ENCODE measurements at places on chromosomes 11 and 22. TPM values are rescaled to one million over a fixed set of nuclear protein-coding genes. Genes with fewer than 3 reads are reported as not detected.

GRCh38 chr11:120511116-120511819 lies at the start of gene GRIK4:
TSS of gene GRIK4 (plus strand) at chr11:120511748. CDS start at chr11:120660319, 148,571 bp downstream.
- no peaks in the 10 kb centered on the region for H3K27me3 ChIP-seq
- H3K36me3 ChIP-seq: no peaks in the 10 kb centered on the region
- peaks cover 6% of the 10 kb centered on the region for H3K4me1 ChIP-seq
- H3K27ac ChIP-seq: no peak within 1 kb of the TSS

DNA sequence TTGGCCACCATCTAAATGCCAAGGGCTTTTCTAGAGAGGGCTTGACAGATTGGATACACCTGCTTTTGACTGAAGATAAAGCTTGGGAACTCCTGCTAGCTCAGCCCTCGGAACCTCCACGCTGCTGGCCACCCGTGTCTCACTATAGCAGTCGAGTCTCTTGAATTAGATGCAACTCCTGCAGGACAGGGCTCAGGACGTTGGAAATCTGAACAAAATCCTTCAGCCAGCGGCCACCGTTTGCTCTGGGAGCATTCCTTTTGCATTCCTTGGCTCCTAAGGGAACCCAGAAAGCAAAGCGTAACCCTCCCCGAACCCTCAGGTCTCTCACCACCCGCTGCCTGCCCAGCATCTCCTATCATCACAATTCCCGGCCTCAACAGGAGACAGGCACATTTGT lies 77.8 kb downstream of the GRIK4 start:
- H3K36me3 ChIP-seq: no peaks in the 10 kb centered on the region
- H3K27ac ChIP-seq: no peak overlapping the region
- H3K27me3 ChIP-seq: no peaks in the 10 kb centered on the region
- no peak for DNase-seq

DNA sequence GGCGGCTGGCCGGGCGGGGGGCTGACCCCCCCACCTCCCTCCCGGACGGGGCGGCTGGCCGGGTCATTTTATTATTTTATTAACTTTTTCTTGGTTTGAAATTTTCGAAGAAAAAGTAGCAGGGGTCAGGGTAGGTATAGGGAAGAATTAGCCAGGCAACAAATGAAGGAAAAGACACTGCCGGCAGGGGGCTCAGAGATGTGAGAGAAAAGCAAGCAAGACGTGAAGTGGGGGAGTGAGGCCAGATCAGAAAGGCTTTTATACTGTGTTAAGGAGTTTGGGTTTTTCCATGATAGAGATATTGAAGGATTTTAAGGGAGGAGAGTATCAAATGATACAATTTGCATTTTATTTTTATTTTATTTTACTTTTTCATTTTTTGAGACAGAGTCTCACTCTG lies 19.0 kb downstream of the RNF214 start:
- H3K36me3 ChIP-seq: peaks cover 21% of the 10 kb centered on the region
- no peak overlapping the region for H3K27ac ChIP-seq
- no peak overlapping the region for H3K4me3 ChIP-seq
- no peaks in the 10 kb centered on the region for H3K4me1 ChIP-seq

CSNK2A3 gene
- 0.33 TPM for total RNA-seq

DNA sequence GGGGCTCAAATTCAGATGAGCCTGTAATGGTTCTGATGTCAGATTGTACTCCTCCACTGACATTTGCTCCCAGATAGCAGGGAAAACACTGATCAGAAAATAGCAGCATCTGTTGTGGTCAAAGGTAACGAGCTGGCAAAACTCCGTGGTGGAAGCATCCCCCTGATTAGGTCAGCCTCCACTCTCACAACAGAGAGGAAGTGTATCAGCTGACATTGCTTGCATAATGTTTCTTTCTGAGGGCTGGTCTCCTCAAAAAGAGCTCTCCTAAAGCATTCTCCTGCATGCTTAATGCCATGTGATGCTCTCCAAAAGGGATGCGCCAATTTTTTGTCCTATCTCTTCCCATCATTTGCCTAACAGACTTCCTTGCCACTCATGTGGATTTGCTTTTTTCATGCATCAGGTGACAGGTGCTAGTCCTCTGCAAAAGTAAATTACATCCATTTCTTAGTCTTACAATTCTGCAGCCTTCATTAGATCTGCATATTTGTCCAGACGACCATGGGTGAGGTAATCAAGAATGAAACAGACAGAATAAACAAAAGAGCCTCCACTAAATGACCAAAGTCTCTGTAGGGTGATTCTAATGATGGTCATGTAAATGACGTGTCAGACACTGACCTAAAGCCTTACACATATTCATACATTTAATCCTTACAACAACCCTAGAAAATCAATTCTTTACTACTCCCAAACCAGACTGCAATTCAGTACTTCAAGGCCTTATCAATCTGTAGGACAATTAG lies 6.4 kb upstream of the TENM4 start:
- H3K4me3 ChIP-seq: no peak overlapping the region
- no peak for DNase-seq
- no peaks in the 10 kb centered on the region for H3K27me3 ChIP-seq

GRCh38 chr11:133191931-133192330 lies 340.4 kb downstream of the OPCML start:
- H3K36me3 ChIP-seq: no peaks in the 10 kb centered on the region
- DNase-seq: no peak
- no peak overlapping the region for H3K27ac ChIP-seq

SLC22A6 gene
- total RNA-seq: not detected

- peaks cover 7% of the 10 kb centered on the region for H3K27me3 ChIP-seq
- no peak for DNase-seq
Observed at GRCh38 chr22:49447837-49448236, 379.8 kb downstream of the BRD1 start.

DNA sequence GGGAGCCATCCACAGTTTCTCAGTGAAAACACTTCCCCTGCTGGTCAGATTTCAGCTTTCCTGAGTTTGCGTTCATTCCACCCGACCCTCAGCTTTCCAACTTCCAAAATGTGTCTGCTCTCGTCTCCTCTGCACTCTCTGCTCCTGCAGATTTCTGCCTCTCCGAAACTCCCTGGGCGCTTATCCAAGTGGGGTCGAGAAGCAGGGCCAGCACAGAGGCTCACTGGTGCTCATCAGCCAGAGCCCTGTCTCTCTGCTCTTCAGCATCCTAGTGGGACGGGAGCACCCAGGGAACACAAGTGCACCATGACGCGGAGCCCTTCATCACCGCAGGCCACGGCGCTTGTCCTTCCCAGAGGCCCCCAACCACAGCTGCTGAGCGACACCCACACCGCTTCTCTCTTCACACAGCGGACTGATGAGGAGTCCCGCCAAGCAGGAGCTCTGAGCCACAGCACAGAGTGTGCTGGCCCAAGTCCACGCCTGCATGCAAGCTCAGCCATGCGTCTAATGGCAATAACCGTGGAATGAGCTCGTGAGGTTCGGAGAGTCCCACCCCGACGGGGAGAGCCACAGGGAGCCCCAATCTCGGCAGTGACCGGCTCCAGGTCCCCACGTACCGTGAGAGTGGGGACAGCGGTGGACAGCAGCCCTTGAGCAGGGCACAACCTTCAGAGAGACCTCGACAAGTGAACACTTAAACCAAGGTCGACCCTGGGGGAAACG lies 27.9 kb upstream of the MOB2 start:
- no peak overlapping the region for H3K4me3 ChIP-seq
- H3K36me3 ChIP-seq: no peaks in the 10 kb centered on the region
- no peaks in the 10 kb centered on the region for H3K27me3 ChIP-seq
- DNase-seq: no peak
- no peak overlapping the region for H3K27ac ChIP-seq
- H3K4me1 ChIP-seq: peaks cover 60% of the 10 kb centered on the region

All from natural killer cell (primary cell).